SIG-M5 (cell line): ENCODE measurements at places on chromosomes 7 and 10.

DNA sequence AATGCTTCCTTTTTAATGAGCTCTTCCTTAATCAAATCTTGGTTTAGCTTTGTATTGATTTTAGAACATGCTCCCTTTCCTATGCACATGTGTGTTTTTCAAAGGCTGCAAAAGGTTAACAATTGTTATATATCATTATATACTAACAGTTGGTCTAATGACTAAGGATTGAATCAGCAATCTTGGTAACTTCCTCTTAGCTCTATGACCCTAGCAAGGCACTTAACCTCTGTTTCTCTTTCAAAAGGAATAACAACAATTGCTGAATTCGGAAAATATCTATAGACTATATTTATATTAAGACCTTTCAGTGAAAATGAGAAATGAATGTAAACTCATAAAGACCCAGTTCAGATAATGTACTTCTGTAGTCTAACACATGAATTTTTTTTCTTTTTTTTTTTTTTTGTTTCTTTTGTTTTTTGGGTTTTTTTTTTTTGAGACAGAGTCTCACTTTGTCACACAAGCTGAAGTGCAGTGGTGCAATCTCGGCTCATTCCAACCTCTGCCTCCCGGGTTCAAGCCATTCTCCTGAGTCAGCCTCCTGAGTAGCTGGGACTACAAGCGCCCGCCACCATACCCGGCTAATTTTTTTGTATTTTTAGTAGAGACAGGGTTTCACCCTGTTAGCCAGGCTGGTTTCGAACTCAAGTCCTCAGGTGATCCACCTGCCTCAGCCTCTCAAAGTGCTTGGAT is 48.8 kb downstream of the HOXA1 start:
- DNase-seq, result no peak

DNA sequence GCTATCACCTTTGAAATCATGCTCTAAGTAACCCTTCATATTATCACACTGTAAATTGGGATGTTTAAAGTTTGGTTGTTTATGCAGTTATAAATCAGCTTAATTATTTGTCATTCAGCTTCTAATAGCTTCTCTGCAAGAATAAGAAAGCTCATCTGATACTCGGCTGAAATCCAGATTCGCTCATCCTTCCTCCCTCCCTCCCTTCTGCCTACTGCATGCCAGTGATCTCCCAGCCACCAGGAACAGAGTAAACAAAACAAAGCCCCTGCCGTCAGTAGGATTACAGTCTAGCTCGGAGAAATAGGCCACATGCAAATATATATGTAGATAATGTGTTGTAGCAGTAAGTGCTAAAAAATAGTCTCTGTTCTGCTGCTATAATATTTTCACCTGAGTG is 211.8 kb downstream of the NSUN6 start:
- DNase-seq, result no peak

- no peak for DNase-seq
Measured at GRCh38 chr7:92206672-92207071, 27.7 kb upstream of the LRRD1 start.

- DNase-seq, result no peak
Measured at GRCh38 chr10:33041783-33042437, 83.9 kb upstream of the ITGB1 start.

DNA sequence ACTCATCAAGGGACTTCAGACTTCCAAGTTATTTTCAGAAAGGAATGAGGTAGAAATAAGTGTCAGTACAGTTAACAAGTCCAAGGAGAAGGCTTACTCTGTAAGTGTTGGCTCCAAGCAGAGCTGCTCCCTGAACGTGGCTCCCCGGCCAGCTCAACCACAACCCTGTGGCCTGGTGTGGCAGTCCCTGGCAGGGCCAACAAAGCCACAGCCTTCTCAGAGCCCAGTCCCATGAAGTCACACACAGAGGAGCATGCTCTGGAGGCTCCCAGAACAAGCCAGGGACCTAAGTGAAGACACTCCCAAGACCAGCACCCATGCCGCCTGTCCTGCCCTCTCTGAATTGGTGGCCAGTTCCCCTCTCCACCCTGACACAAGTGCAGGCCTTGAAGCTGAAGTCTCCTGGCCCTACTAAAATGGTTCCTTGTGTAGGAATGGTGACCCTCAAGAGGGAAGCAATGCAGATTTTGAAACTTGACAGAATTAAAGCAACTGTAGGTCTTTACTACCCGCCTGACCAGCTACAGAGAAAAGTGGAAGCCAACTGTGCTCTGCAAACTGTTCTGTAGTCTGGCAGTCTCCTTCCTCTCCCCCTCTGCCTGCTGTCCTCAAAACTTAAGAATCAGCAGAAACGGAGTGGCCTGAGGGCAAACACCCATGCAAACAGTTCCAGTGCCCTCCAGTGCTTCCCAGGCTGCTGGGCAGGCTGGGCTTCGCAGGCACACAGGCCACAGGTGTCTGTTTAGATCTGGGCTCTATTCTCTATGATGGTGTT is 51.1 kb downstream of the NOD1 start:
- no peak for DNase-seq

DNA sequence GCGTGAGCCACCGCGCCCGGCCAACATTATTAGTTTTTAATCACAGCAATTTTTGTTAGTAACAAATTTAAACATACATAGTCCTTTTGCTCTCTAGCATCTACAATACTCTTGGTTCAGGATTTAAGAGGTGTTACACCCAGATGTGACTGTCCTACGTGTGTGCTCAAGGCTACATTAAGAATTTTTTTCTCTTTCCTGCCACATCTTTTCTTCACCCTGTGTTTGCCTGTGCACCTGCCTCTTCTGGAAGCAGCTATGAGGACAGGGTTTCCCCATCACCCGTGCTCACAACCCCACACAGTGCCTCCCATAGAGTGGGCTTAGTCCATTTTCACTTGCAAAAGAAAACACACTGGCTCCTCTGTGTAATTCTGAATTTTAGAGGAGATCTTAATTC is 186.7 kb upstream of the KLF6 start:
- no peak for DNase-seq

DNA sequence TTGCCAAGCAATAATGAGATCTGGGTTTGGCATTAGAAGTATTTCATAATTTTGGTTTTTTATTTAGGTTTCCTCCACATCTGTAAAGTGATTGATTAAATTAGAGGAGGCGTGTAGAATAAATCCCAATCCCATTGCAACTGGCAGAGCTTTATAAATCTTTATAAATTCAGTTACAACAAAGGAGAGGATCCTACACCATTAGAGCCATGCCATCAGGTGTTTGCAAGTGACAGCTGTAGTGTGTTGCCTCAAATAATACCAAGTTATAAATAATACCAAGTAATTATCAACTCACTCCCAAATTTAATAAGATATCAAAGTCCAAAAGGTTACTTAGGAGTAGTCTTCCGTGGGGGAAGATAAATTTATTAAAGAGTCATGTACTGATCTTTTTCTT is 62.2 kb downstream of the PODXL start:
- no peak for DNase-seq

GRCh38 chr7:74026406-74026902 is 1.5 kb upstream of the ELN start:
- DNase-seq, result no peak

DNA sequence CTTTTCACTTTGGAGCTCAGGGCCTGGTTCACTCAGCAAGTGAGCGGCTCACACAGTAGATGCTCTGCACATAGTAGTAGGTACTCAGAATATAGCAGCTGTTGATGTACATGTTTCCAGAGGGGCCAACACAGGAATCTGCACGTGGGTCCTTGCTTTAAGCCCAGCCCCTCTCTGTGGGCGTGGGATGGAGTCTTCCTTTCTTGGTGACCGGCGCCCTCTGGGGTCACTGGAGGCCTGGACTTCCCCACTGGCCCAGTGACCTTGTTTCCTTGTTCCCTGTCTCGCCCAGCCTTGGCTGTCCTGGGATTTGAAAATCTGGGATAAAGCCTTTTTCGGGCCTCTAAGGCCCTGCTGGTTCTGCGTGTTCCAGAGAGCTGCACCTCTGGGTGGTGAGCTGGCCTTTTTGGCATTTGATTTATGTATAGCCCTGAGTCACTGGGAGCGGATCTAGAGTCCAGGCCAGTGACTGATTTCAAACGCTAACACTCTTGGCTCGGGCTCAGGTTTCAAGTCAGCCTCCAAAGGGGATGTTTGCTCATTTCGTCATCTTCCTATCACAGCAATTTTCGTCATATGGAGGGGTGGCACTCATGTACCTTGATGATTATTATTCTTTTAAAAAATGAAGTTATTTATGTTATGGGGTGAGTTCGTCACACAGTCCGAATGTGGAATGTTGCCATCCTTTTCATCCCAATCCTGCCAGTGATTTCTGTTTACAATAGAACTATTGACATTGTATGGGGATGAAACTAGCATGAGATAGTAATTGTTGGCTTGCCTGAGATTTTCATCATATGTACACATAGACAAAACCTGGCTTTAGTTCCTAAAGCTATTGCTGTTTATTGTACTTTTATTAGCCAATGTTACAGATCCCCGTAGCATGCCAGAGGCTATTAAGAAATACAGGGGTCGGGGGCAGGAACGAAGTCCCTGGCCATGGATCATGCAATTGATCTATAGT is 65.5 kb downstream of the CUX1 start:
- DNase-seq, result no peak
